ENCODE measurements at places on chromosomes 4 and X.

DNA sequence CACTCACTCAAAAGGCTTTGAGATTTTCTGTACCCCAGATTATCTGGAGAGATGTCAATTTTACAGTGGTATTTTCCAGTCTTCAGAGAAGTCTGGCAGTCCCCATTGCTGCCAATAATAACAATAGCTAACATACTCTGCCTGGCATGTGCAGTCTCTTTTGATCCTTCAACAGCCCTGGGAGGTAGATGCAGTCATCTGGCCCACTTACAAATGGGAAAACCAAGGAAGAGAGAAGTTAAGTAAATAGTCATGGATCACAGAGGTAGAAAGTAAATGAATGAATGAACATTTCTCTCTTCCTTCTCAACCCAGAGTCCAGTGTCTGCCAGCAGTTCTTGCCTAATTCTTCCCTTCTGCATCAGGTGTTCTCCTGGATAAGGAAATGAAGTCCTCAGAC lies 113.0 kb upstream of the EDNRA start:
- DNase-seq, result no peak

DNA sequence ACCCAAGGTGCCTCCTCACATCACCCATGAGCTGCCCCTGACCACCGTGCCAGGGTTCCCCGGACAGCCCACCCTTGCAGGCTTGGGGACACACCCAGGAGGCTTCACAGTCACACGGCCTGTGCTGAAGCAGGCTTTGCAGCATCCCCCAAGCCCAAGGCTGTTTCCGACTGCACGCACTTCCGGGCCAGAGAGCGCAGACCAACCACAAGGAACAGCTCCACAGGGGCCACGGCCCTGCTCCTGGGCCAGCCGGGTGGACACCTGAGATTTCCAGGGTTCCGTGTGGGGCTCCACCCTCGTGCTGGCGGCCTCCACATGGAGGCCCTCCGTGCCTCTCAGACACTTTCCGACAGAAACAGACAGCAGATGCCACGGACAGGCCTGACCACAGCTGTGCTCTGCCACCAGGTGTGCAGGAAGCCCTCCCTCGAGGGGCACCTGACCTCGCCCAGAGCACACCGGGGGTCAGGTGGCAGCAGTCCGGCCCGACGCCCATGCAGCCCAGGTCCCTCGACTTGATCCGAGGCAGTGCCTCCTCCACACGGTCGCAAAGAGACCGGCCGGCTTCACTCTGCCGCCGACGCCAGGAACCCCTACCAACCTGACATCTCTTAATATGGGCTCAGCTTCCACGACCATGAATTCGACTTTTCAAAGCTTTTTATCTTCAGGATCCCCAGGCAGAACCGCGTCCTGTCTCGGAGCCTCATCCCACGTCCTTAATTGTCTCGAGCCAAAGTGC lies 8.0 kb downstream of the CTBP1 start:
- DNase-seq, result no peak

GRCh38 chr4:78567500-78568060 lies 16.0 kb downstream of the ANXA3 start:
- no peak for DNase-seq

DNA sequence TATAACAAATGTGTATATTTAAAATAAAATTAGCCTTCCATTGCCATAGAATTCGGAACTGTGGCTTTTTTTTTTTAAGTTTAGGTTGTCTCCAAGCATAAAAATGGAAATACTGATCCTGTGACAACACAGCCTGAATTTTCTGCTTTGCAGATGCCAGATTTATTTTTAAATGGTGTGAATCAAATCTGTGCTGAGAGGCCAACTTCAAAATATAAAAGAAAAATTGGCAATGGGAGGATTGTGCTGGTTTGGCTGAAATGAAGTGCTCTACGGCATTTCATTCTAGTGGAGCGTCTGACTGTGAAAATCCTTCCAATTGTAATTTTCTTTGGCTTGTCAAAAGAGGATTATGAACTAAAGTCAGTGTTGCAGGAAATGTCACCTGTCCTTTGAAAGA lies 580.3 kb upstream of the ZFP42 start:
- DNase-seq, result no peak

DNA sequence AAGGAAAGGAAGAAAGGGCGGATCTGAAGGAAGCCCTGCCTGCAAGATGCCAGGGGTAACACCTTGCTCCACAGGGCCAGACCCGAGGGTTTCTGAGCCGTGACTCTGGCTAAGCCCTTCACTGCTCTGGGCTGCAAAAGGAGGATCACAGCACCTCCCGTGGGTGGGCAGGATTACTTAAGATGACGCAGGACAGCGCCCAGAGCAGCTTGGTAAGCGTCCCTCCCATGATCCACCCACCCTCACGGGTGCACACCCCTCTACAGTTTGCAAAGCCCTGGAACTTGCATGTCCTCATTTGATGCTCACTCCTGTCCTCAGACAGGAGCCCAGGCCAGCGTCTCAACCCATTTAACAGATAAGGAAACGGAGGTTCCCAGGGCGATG lies 64.9 kb downstream of the CRMP1 start:
- DNase-seq, result no peak

DNA sequence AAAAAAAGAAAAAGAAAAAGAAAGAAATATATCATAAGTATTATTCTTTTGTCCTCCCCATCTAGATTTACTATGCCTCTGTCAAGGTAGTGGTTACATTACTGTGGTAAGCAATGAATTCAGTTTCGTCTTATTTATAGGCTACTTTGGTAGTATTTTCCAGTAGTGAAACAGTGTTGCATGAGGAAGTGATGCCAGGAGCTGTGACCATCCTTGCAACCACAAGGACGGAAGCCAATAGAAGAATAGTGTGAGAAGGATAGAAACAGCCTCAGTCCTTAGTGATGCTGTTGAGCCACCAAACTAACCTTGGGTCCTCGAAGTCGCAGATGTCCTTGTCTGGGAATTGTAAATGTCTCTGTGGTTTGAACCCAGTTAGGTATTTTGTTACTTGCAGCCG lies 328.5 kb downstream of the PPP3CA start:
- DNase-seq, result no peak

GRCh38 chr4:42151568-42152506 lies 618 bp downstream of the BEND4 start:
- no peak for DNase-seq

- no peak for DNase-seq
These were observed 1055.5 kb downstream of the PCDH18 start for GRCh38 chr4:136476753-136477152.

- DNase-seq, result no peak
These were observed 63.2 kb downstream of the ANAPC10 start for GRCh38 chr4:145034727-145035211.

DNA sequence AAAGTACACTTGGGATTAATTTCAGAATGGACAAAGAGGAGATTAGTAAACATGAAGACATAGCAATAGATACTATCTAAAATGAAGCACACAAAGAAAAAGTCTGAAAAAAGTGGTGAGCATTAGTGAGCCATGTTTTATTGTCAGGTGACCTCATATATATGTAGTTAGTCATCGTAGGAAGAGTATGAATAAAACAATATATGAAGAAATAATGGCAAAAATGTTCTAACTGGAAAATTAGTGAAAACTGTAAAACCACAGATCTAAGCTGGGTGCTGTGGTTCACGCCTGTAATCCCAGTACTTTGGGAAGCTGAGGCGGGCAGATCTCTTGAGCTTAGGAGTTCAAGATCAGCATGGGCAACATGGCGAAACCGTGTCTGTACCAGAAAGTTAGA lies 67.9 kb downstream of the RBPJ start:
- DNase-seq, result no peak

DNA sequence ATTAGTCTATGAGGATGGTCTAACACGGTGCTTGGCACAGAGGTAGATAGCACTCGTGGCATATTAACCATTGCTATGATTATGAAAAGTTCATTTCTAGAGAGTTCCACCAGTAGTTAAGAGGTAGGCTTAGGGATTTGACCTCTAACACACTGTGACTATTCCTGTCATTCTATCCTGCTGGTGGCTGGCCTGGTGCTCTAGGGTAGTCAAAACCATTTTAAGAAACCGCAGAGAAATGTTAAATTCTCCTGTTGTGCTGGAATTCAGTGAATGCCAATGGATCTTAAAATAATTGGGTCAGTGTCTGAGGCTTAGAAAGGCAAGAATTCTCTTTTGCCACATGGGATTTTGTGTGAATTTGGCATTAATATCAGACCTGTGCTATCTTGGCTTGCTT lies 53.9 kb downstream of the VGLL1 start:
- DNase-seq, result no peak
